ENCODE measurements at places on chromosomes 6 and 20.

- no peak for DNase-seq
Observed at GRCh38 chr20:15799871-15800270, 773.4 kb downstream of the KIF16B start.

DNA sequence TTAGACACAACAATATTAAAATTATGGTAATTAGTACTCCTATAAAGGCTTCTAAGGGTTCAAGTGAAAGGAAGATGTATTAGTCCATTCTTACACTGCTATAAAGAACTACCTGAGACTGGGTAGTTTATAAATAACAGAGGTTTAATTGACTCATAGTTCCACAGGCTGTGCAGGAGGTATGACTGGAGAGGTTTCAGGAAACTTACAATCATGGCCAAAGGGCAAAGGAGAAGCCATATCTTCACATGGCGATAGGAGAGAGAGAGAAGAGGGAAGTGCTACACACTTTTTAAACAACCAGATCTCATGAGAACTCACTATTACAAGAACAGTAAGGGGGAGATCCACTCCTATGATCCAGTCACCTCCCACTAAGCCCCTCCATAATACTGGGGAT lies 52.9 kb downstream of the TINAG start:
- no peak for DNase-seq

DNA sequence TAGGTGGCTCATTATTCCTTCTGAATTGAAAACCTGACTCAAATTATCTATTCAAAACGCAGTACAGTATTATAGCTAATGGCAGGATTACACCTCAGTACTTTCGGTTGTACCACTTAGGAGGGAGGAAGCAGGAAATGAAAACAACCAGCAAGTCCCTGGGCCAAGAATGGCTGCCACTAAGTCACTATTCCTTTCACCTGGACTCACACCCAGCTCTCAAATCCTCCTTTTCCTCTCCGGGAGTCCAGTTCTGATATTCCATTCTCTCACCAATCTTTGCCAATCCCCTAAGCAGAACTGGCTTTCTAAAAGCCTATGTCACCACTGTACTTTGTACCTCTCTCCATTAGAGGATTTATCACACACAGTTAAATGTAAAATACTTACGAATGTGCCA lies 20.6 kb downstream of the TMEM242 start:
- no peak for DNase-seq

DNA sequence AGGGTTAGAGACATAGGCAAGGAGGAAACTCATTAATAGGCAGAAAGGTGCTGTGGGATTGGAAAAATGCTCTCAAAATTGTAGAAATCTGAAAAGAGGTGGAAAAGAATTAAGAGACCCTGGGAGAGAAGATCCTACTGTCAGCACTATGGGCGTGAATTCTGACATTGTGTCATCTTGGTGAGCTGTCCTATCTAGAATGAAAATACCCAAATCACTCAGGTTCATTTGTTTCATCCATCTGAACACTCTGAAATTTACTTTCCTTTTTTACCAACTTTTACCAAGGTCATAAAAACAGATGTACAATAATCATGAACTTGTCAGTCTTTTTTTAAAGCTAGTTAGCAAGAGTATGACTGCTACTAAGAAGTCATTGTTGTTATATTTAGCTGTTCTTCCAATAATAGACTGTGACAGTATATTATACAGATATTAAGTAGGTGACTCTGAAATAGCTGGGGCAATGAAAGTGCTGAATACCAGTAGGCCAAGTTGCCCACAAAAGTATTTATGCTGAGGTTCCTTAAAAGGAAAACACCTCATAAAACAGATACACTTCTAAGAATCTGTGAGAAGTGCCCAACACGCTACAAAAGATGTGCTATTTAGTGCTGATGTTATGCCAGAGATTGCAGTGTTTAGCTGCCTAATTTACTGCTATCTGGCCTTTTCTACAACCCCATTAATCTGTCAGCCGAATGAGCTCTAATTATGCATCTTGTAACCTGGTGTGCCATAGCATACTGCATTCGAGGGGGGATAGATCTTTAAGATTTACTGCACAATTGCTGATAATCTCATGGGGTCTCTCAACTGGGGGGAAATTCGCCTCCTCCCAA lies 217.5 kb upstream of the SUPT3H start:
- no peak for DNase-seq

GRCh38 chr6:90860822-90861601 lies 274.1 kb upstream of the MAP3K7 start:
- no peak for DNase-seq

DNA sequence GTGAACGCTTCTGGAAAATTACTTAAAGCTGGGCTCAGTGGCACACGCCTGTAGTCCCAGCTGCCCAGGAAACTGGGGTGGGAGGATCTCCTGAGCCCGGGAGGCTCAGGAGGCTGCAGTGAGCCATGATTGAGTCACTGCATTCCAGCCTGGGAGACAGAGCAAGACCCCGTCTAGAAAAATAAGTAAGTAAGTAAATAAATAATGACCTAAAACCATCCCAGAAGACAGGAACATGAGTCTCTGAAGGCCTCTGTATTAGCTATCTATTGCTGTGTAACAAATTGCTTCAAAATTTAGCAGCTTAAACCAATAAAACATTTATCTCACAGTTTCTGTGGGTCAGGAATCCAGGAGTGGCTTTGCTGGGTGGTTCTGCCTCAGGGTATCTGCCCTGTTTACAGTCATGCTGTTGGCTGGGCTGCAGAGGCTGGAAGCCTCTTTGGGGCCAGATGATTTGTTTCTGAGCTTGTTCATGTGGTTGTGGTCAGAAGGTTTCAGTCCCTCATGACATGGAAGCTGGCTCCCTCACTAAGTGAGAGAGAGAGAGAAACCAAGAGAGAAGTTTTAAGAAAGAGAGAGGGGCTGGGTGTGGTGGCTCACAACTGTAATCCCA lies 48.4 kb upstream of the NCOA3 start:
- DNase-seq = no peak

DNA sequence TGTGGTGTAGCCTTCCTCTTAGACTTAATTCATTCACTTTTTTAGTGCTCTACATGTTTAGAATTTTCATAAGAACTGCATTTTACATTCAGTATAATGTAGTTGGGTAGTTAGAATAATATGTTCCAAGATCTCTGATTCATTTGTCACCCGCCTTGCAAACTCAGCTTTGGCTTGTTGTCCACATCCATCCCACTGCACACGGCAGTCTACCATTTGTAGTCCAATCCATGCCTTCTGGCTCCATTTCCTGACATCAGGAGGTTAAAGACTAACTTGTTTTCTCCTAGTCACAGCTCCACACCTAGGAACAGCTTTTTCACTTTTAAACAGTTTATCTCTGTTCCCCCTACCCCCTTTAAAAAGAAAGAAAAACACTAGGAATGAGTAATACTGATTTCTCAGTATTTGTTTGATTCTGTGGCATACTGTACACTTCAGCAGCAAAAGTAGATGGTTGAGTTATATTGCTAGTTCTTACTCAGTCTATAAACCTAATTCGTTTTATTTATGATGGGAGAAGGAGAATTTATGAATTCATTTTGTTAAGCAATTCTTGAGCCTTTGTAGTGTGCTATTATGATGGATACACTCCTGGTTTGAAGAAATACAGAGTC lies 180.9 kb downstream of the ARID1B start:
- no peak for DNase-seq

DNA sequence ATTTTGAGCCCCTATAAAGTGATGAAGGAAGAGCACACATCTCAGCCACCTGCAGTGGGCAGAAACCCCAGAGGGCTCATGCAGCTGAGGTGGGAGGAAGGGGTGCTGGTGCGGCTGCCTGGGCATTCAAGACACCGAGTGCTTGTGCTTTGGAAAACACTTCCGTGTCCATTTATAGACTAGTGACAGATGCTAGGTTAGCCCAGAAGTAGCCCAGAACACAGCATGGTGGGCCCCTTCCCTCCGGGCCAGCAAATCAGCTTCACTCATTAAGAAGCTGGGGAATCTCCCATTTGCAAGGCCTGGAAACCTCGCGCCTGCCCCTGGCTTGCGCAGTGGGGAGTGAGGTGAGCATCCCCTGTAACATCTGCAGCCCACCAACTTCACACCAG lies 12.9 kb downstream of the BEND3 start:
- DNase-seq = no peak

DNA sequence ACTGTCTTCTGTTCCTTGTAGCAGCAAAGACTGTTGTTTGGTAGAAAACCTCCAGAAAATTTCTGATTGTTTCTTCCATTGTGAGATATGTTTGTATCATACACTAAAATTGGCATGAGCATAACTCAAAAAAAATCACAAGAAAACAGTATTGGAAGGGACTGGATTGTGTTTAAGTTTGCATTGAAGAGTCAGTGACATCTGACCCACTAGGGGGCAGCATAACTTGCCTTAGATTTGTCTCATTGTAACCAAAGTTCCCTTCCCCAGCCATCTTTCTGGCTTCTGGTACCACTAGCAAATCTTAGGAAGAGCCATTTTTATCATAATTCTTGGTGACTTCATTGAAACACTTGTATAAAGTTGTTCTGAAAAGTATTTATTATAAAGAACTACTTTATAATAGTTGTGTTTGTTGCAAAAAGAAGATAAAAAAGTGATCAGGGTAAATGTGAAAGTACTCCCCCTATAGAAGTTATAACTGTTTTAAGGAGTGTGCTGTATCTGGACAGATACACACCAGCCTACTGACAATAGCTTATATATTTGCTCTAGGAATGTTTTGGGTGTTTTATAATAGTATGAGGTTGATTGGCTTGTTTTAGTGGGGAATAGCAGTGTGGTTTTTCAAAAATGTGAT lies 7.7 kb downstream of the CSTF1 start:
- no peak for DNase-seq

DNA sequence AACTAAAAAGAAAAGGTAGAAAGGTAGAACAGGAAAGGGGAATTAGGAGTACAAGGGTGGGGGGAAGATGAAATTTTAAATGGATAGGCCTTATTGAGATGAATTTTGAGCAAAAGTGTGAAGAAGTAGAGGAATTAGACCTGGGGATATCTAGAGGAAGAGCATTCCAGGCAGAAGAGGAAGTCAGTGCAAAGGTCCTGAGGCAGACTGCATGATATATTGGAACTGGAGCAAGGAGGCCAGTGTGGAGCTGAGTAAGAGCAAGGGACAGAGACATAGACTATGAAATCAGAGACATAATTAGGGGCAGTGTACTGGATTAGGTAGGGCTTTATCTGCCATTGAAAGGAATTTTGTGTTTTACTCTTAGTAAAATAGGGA lies 40.4 kb downstream of the MAPK14 start:
- DNase-seq = no peak

- no peak for DNase-seq
Observed at GRCh38 chr6:52675372-52675771, 4.5 kb downstream of the TMEM14A start.

- DNase-seq = no peak
Observed at GRCh38 chr20:8545212-8545611, 413.1 kb downstream of the PLCB1 start.

DNA sequence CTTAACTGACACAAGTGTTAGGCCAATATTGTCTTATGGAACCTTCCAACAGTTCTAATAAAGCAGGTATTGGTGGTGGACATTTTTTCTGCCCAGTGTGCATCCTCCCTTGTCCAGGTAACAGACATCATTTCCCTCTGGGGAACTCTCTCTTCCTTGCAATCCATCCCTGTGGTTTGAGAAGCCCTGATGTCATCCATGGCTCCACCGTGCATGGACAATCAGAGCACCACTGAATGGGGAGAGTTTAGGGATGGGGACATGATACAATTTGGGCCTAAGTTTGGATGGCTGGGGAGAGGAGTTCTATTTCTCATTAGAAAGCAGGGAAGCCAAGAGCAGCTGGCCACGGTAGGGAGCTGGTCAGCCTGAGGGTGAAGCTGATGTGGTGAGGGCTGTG lies 60.2 kb upstream of the ZFP64 start:
- no peak for DNase-seq

DNA sequence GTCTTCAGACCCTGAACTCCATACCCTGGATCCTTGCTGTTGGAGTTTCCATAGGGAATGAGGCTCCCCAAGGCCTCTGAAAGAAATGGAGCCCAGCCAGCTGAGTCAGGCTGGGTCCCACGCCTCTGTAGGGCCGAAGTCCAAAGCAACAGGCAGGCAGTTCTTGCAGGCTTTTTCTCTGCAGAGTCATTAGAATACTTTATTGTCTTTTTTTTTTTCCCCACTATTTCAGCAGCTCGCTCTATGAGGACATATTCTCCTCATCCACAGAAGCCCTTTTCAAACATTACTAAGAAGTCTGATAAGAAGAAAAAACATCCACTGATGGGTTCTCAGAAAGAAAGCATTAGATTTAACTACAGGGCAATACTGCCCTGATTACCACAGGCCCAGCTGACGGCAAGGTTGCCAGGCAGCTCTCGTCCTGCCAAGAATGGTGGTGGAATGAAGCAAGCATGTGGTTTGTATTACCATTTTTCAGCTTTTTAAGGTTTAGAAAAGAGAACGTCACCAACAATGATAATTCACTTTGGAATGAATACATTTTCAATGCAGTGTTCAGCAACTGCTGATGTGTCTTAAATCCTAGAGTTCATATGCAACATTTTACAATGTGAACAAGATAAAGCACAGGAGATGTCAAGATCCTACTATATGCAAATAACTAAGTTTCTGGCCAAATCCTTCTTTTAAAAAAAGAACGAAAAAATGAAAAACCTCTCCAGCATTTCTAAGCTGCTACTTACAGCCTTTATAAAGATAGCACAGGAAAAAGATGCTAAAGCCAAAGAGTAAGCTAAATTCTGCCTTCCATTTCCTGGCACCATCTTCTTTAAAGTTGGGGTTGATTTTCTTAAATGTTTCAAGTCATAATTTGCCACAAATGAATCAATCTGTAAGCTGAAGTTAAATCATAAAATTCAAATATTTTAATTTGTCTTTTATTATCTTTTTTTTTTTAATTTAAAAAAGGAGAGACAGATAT lies 223.6 kb upstream of the CITED2 start:
- no peak for DNase-seq

- peak; percentile 2 for DNase-seq
Observed at GRCh38 chr6:88870717-88871330, 92.6 kb downstream of the RNGTT start.

DNA sequence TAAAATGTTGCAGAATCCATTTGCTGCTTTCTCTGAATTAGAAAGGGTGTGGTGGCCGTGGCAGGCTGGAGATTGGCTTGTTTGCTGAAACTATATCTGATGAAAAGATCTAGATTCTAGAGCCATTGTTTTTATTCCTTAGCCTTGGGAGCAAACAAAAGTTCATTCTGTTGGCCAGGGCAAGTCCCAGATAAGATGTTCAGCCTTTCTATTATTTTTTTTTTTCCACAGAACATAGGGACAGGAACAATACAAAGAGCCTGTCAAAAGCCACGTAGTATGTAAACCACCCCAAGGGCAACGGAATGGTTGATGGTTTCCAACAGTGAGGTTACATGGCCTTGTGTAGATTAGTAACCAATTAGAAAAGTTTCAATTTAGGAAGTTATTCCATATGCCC lies 119.9 kb upstream of the SLC22A16 start:
- DNase-seq = no peak

- DNase-seq = no peak
Observed at GRCh38 chr6:134495203-134495889, 177.4 kb upstream of the SGK1 start.

DNA sequence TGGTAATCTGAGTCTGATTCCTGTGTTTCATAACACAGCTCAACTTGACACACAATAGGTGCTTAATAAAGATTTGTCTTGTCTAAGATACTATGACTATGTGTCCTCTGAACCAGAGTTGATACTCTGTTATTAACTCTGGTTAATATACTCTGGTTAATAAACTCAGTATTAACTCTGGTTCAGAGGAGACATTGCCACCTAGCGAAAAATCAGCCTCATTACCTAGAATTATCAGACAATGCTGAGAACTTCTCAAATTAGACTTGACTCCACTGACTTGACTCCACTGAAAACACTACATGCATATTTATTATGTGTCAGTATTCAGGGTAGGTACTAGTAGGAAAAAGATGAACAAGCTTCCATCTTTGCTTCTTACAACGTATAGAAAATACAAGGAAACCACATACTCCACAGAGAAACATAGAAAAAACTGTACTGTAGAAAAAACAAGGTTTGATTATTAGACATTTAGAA lies 73.9 kb downstream of the AHI1 start:
- no peak for DNase-seq
